ENCODE measurements at places on chromosomes 7 and 10. TPM values are rescaled to one million over a fixed set of nuclear protein-coding genes. Genes with fewer than 3 reads are reported as not detected.

MINPP1 gene
- polyA plus RNA-seq: 15.9 TPM

FFAR4 gene
- 0.43 TPM for polyA plus RNA-seq

NME8 gene
- not detected for polyA plus RNA-seq

UNCX gene
- polyA plus RNA-seq: not detected

MYOZ1 gene
- 768 TPM for polyA plus RNA-seq

SORBS1 gene
- polyA plus RNA-seq: 72.6 TPM

LRMDA gene
- polyA plus RNA-seq: 6.6 TPM

- DNase-seq: no peak
Measured at GRCh38 chr10:47372726-47373125, 11.4 kb downstream of the ZNF488 start.

DNA sequence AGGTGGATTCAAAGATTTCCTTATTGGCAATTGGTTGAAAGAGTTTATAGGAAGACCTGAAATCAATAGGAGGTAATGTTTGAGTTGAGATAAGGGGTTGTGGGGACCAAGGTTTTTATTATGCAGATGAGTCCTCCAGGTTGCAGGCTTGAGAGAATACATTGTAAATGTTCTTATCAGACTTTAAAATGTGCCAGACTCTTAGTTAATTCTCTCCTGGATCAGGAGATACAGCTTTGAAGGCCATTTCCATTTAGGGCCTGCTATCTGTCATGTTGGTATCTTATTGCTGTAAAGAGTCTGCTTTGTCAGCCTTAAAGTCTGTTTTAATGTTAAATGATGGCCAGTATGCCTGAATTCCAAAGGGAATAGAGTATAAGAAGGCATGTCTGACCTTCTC, 61.8 kb upstream of the CALCR start:
- DNase-seq: no peak

DNA sequence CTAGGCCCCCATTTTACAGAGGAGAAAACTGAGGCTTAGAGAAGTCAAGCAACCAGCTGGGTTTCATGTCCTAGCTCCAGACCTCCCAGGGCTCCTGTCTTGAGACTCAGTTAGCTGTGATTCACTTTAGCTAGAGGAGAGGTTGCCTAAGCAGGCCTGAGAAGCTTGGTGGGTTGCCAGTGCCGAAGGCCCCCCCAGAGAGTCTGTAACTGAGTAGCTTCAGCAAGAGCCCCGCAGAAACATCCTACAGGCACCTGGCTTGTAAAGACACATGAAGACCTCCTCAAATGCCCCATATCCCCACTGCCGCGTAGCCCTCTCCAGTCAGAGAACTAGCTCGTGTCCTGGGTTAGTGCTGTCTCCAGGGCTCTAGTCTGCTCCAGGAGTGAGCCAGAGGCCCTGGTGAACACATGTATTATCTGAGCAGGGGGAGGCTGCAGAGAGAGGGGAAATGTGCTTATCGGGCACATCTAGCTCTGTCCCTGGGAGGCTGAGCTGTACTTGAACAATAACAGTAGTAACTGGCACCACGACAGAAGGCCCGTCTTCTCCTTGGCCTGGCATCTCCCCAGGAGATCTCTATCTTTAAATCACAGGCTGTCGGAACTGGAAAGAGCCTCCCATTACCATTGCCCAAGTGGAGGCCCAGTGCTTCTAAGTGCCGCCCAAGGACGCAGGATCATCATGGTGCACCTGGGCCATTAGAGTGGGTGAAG, 28.9 kb downstream of the UNC5B start:
- no peak for DNase-seq

GRCh38 chr10:20233423-20233822, 417.2 kb downstream of the PLXDC2 start:
- no peak for DNase-seq

DNA sequence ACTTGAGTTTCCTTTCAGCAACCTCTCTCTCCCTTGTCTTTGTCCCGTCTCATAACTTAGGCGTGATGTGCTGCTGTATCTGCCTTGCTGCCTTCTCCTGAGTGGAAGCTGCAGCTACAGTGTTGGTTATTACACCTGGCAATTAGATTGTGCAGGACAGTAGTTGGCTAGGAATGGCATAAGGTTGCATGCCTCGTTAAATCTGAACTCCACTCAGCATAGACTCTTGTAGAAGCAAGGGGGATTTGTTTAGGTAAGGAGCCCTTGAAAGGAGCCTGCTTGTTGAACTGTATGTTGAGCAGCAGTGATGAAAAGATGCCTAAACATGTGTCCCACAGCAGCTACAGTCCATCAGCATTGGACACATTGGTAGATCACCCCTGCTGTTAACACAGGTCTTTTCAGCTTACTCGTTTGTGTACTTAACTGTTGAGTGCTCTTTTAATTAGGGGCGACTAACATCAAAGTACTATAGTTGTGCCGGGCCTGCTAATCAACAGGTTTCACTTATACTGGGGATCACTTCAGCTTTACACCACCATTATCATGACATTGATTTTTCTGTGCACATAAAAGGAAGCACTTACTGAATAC, 225.0 kb downstream of the AUTS2 start:
- DNase-seq: no peak

GRCh38 chr7:117399820-117400422, 27.4 kb downstream of the ASZ1 start:
- no peak for DNase-seq

- no peak for DNase-seq
Measured at GRCh38 chr10:97880109-97880508, 30.5 kb downstream of the GOLGA7B start.

DNA sequence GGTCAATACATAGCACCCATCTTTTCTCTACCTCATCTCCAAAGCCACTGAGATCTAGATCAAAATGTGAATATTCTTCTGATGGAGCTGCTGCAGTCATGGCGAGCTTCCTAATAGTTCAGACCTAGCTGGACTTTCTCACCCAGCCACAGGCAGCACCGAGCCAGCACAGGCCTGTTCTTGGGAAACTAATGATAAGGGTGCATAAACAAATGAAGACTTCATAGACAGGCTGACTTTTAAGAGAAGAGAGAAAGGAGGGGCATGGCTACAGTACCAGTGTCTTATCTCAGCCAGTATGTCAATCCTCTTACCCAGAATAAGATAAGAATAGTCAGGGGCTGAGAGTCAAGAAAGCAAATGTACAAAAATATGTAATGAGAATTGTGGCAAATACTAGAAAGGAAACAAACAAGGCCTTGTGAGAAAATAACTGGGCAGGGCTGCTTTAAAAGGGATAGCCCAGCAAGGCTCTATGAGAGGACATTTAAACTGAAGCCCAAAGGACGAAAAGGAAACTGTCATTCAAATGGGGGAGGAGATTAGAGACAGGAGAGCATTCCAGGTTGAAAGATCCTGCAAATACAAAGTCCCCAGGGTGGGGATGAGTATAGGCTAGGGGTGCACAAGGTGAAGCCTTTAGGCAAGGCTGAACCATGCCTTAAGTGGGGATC, 21.8 kb upstream of the CDK14 start:
- no peak for DNase-seq

DNA sequence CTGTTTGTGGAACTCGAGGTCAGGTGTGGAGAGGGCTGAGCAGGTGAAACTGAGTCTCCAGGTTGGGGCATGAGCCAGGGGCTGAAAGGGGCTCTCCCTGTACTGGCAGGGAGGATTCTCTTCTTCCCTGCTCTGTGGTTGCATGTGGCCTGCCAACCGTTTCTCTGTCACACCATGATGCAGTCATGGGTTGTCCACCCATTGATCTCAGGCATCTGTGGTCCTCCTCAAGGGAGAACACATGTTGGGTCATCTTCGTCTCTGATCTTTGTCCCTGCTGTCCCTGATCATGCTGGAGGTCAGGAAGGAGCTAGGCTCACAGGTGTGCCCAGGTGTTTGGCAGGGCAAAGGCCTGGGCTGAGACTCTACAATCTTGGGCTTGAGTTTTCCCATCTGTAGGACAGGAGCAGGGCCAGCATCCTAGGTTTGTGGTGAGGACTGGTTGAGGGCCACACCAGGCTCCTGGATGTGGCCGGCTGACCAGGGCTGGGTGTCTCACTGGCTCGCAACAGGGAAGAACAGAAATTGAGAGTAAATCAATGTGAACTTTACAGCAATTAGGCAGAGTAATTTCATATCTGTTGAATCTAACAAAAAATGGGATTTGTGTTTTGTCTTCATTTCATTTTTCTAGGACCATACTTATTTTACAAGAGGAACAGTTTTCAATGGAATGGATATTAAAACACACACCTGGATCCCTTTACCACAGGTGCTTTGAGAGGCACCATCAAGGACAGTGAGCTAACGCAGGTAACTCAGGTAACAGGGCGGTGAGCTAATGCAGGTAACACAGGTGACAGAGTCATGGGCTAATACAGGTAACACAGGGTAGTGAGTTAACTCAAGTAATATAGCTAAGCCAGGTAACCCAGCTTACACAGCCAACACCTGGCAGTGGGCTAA, 58.5 kb upstream of the IGFBP3 start:
- DNase-seq: no peak

DNA sequence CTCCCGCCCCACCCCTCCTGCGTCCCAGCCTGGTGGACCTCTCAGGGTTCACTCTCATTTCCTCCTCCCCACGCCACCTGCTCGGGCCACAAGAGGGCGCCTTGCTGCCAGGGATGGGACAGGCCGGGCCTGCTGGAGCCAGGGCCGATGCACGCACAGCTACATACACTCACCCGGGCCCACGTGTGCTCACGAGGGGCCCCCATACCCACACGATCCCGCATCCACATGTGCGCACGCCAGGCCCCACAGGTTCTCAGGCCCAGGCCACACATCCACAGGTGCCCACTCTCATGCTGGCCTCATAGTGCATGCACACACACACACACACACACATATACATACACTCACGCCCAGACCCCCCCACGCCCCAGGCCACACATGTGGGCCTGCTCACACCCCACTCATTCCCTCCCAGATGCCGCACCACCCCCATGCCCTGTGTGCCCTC, 68.6 kb downstream of the LHPP start:
- DNase-seq: peak; percentile 83

DNA sequence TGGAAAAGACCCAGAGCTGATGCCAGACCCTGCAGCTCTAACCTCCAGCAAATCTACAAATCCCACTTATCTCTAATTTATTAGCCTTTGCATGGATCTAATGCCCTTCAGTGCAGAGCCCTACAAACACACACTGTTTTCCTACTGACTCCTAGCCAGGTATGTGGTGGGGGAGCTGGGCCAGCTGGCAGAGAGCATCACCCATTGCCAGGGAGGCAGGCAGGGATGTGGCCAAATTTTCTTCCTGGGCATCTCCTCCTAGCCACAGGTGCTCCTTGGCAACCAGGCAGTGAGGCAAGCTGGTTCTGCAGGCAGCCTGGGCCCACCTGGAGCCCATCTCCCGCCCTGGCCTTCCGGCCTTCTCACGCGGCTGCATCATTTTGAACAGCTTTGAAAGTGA, 55.9 kb upstream of the EMX2 start:
- DNase-seq: no peak

- DNase-seq: no peak
Measured at GRCh38 chr7:47371317-47371716, 210.6 kb downstream of the TNS3 start.

DNA sequence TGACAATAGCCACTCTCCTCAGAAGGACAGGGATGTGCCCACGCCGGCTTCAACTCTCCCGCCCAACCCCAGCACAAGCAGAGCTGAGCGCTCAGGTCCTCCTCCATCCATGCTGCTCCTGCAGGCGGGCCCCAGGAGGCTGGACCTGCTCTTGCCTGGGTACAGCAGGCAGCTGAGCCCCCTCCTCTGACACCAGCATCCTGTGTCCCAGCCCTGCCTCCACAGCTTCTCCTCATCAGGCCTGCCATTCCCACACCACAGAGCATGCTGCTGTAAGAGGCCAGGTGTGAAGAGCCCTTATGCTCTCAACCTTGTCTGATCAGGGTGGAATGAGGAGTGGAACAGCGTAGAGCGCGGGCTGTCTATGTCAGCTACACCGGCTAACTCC, 302.2 kb downstream of the PTPRN2 start:
- DNase-seq: no peak

GRCh38 chr7:77960336-77960735, 161.8 kb downstream of the PHTF2 start:
- no peak for DNase-seq
